ENCODE measurements at places on chromosomes 16 and 17.

DNA sequence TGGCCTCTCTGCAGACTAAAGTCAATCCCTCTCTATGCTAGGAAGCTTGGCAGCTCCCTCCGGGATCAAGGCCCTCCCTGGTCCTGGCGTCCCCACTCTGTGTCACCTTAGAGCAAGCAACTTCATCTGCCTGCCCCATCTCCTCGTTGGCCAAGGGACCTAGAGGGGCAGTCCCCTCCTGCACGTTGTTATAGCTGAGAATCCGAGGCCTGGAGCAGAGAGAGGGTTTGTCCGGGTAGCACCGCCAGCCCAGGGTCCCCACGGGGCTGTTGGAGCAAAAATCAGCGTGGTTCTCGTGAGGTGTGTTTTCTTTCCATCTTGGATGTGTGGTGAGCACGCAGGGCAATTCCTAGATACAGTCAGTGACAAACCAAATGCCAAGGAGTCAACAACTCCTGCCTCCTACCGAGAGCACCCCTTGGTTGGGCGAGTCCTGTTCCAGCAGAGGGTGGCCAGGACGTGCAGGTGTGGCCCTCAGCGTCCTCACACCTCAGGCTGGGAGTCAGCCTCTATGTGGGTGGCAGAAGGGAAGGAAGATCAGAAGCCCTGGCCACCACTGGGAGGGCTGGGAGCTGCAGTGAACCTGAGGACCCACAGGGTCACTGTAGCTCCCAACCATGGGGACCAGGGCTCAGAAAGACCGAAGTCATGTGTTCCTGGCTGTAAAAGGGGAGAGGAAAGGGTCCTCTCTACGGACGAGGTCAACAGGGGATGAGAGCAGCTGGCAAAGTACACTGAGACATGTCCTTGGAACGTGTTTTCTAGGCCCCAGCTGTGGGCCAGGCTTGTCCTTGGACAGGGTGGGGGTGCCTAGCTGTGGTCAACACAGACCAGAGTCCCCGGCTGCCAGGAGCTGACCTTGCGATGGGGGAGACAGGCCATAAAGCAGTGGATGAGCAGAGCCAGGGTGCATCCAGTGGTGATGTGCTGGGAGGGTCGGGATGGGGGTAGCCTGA lies 85.6 kb upstream of the CIBAR2 start:
- no peak overlapping the region for H3K4me3 ChIP-seq
- no peak overlapping the region for H3K27ac ChIP-seq

DNA sequence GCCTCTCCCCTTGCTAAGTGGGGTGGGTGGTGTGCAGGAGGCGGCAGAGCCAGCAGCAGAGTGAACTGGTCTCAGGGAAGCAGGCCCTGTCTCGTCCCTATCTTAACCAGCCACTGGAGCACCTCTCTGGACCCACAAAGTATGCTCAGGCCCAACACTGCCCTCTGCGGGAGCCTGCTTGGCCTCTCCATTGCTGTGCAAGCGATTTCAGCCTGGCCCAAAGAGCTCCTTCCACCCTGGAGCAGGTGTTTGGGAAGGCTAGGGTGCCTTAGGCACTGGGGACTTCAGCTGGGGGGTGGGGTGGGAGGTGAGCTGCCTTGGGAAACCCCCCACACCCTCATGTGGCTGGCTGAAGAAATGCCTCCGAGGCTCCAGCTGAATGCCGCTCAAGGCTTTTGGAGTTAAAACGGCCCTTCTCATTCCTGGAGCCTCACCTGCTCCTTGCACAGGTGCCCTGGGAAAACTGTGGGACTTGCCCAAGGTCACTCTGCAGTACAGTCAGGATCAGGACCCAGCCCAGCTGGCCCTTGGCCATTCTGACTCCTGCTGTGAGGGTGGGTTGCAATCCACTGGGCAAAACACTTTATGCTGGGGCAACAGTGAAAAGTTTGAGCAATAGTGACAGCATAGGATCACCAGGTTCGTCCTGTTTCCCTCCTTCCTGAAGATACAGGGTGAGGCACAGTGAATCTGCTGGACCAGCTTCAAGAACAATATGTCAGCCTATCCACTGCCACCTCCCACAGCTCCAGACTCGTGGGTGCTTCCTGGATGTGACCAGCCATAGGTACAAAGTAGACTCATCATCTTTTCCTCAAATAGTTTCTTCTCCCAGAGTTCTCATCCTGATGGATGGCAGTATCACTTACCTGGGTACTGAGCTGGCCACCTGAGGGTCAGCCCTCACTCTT lies 5.9 kb upstream of the UBE2O start:
- no peak for DNase-seq
- H3K4me3 ChIP-seq: no peak overlapping the region
- peaks cover 4% of the 10 kb centered on the region for H3K27me3 ChIP-seq
- H3K4me1 ChIP-seq: no peaks in the 10 kb centered on the region
- H3K36me3 ChIP-seq: no peaks in the 10 kb centered on the region

DNA sequence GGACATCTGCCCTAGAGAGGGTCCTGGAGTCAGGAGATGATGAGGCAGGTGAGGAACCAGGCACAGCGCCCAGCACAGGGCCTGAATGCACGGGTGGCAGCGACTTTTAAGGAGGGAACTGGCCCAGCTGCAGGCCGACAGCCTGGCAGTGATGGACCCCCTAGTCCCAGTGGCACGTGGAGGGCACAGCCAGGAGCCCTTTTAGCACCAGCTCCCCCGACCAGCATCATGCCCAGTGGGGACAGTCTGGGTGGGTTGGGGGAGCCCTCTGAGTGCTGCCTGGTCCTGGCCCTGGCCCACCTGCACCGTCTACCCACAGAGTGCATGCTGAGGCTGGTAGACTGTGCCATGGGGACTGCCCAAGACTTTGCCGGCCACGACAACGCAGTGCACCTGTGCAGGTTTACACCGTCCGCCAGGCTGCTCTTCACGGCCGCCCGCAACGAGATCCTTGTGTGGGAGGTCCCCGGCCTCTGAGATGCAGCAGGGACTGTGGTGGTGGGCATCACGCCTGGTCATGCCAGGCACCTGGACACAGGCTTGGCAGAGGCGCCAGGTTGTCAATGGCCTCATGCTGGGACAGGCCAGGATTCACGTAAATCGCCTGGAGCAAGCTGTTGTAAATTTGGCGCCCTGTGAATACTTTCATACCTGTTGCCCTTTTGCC lies 686 bp upstream of the RHOT2 start:
- peak overlapping the region; percentile 71 for H3K4me3 ChIP-seq
- peaks cover 6% of the 10 kb centered on the region for H3K36me3 ChIP-seq

GRCh38 chr16:14629612-14629918 lies 495 bp downstream of the PARN start:
- H3K27ac ChIP-seq: peak overlapping the region; percentile 93
- no peaks in the 10 kb centered on the region for H3K27me3 ChIP-seq
- H3K4me3 ChIP-seq: peak overlapping the region; percentile 98
- peaks cover 28% of the 10 kb centered on the region for H3K4me1 ChIP-seq

DNA sequence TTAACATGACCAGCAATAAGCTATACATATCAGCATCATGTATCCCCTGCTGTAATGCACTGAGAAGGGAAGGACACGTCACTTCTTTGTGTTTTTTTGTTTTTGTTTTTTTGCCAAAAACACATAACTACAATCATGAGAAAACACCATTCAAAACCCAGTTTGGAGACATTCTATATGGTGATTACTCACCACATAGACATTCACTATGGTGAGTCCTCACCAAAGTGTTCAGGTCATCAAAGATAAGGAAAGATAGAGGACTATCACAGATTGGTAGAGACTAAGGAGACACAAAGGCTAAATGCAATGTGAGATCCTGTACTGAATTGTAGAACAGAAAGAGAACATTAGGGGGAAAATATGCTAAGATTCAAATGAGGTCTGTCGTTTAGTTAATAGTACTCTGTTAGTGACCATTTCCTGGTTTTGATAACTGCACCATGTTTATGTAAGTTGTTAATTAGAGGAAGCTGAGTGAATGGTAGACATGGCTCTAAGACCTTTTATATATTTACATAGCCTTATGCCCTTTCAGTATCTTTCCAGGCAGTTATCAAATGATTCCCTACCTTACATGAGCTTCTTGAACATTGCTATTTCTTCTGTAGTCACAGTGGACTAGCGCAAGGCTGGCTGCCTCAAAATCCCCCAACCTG lies 46.6 kb downstream of the PIK3R5 start:
- H3K4me3 ChIP-seq: no peak overlapping the region
- no peak overlapping the region for H3K27ac ChIP-seq
- H3K36me3 ChIP-seq: peaks cover 62% of the 10 kb centered on the region
- no peak for DNase-seq
- H3K27me3 ChIP-seq: no peaks in the 10 kb centered on the region

DNA sequence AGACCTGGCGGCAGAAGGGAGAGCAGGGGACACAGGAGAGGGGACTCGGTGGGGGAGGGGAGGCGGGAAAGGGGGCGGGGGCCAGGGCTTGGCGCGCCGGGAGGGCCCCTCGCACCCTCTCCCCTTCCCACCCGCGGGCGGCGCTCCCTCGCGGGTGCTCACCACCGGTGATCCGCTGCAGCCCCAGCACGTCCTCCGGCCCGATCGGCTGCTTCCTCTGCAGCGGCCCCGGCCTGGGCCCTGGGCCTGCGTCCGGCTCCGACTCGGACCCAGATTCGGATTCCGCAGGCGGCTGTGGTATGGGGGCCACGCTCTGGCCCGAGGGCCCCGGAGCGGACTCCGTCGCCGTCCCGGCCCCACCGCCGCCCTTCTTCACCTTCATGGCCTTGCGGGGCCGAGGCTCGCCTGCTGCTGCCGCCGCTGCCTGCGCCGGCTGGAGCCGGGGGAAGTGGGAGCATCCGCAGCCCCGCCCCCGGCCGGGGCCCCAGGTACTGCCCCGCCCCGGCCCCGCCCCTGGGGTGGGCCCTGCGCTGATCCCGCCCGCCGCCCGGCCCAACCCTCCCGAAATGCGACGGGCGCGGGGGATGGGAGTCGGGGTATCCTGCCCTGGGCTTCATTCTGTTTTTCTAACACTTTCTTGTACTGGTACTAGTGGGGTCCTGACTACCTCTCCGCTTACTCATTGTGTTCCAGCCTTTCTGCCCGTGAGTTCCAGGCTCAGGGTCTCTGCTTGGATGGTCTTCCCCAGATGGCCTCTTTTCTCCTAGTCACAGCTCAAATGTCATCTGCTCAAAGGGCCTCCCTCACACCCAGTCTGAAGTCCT lies at the start of gene UNC119:
Gene UNC119, minus strand, starts transcription at position 449 of the 824 bp plus-strand sequence. Its CDS starts 67 bp downstream, at position 382.
- peak within 1 kb of the TSS; percentile 97 for H3K4me3 ChIP-seq
- peaks cover 47% of the 10 kb centered on the region for H3K4me1 ChIP-seq
- DNase-seq: peak; percentile 70

GRCh38 chr16:11354407-11354732 lies 9.1 kb downstream of the RMI2 start:
- peaks cover 45% of the 10 kb centered on the region for H3K36me3 ChIP-seq
- peak overlapping the region; percentile 81 for H3K27ac ChIP-seq
- no peaks in the 10 kb centered on the region for H3K27me3 ChIP-seq
- H3K4me3 ChIP-seq: peak overlapping the region; percentile 27

DNA sequence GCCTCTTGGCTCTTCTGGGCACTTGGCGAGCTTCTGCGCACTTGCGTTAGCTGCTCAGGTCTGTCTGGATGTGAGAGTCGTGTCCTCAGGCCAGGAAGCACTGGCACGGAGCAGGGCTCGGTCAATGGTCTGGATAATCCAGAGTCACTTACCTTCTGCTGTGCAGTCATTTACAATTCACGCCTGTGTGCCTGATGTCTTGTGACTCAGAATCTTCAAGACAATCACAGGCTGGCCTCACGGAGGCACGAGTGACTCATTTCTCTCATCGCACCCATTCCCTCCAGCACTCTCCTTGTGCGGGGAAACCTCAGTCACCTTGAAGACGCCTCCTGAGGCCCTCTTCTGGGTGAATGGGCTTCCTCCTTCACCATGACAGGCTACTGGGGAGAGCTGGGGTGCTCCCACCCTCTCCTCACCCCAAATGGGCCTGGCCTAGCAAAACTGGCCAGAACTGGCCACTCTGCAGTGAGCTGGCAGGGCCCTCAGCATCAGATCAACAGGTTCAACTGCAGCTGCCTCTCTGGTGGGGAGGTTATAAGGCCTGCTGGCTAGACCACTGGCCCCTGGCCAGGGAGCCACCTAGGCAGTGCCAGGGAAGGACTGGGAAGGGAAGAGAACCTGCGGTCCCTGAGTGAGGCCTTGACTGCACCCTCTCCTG lies 1.9 kb upstream of the CAPN15 start:
- H3K27me3 ChIP-seq: no peaks in the 10 kb centered on the region
- H3K27ac ChIP-seq: peak overlapping the region; percentile 99
- DNase-seq: peak; percentile 63
- peak overlapping the region; percentile 83 for H3K4me3 ChIP-seq
- H3K36me3 ChIP-seq: peaks cover 25% of the 10 kb centered on the region
- H3K4me1 ChIP-seq: peaks cover 21% of the 10 kb centered on the region

GRCh38 chr16:27867122-27868110 lies 196.1 kb downstream of the GSG1L start:
- no peaks in the 10 kb centered on the region for H3K36me3 ChIP-seq
- peaks cover 6% of the 10 kb centered on the region for H3K4me1 ChIP-seq
- DNase-seq: peak; percentile 66
- no peak overlapping the region for H3K4me3 ChIP-seq
